ENCODE measurements at places on chromosomes 2 and 18. TPM values are rescaled to one million over a fixed set of nuclear protein-coding genes. Genes with fewer than 3 reads are reported as not detected.

Gene UGT1A7
- total RNA-seq: under 0.01 TPM

Gene SLC9A4
- total RNA-seq: not detected

Gene KRTCAP3
- 13.3 TPM for total RNA-seq

Gene SOWAHC
- total RNA-seq: 81.3 TPM

Gene DSC2
- 226 TPM for total RNA-seq

Gene SLC30A3
- not detected for total RNA-seq

Gene C2orf78
- not detected for total RNA-seq

Gene PLGLB1
- total RNA-seq: 0.34 TPM

Gene GALR1
- total RNA-seq: not detected

Gene TUBB8B
- under 0.01 TPM for total RNA-seq

Gene XDH
- 16.9 TPM for total RNA-seq

Gene RGPD3
- total RNA-seq: 0.34 TPM

Gene TBR1
- total RNA-seq: not detected

Gene LINC00305
- total RNA-seq: not detected

Gene LRRTM4
- total RNA-seq: not detected

Gene DNAH7
- 0.14 TPM for total RNA-seq

Gene OR6B2
- not detected for total RNA-seq

Gene PAX3
- total RNA-seq: 5.8 TPM

Gene NT5C1B
- not detected for total RNA-seq

All from nasal cavity respiratory epithelium epithelial cell of viscerocranial mucosa (primary cell).